ENCODE measurements at places on chromosomes 5 and 9.
A peak's percentile ranks its signal among the peaks of the same experiment; 100 is the strongest.

DNA sequence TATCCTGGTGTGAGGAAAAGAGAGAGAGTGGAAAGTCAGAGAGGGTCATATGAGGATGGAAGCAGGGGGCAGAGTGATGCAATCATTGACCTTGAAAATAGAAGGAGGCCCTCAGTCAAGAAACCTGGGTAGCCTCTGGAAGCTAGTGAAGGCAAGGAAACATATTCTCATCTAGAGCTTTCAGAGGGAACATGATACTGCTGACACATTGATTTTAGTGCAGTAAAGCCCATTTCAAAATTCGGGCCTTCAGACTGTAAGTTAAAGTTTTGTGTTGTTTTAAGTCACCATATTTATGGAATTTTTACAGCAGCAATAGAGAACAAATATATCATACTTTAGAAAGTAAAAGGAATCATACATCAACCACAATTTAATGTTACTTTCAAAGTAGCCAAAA, 87.0 kb downstream of the ADAMTS19 start:
- no peak for DNase-seq

GRCh38 chr5:122332599-122333555, 20.8 kb downstream of the SNCAIP start:
- DNase-seq, result peak; percentile 69

GRCh38 chr5:54383225-54383901, 72.1 kb upstream of the HSPB3 start:
- DNase-seq, result peak; percentile 52

- DNase-seq, result no peak
These were observed 27.3 kb downstream of the ELL2 start for GRCh38 chr5:95934207-95934804.

DNA sequence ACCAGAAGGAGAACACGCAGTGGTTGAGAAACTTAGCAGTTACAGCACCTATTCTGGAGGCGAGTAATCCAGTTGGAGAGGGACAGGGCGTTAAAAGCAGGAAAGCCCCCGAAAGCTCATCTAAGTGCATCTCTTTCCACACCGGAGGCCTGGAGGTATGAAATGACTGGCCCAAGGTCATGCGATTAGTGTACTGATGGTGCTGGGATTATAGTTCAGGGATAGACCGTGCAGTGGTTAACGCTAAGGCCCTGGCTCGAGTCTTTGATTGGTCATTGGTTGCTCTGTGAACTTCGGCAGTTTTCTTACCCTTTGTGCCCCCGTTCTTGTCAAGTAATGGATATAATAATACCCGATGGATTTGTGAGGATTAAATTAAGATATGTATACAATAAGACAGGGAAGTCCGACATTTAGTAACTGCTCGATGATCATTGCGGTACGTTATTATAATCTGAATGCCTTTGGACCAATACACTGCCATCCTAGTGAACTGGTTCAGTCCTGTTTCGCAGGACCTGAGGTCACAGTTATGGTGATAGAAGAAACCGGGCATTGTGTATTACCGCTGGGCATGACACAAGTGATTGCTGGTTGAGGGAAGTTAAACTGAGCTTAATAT, 960 bp downstream of the CANX start:
- DNase-seq, result peak; percentile 41

DNA sequence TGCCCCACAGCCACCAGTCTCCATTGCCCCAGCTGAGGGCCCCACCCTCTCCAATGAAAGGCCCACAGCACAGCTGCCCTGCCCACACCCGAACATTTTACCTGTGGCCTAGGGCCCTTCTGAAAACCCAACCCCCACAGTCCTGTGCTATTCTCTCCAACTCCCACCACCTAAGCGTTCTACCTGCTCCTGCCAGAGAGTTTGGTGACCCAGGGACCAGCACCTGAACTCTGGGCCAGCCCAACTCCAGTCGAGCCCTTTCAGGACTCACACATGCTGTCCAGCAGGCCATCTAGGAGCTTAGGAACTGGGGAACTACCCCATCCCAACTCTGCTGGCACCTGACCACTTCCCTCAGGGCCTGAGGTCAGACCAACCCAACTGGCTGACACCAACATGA, 562.3 kb downstream of the DNAH5 start:
- DNase-seq, result no peak

GRCh38 chr9:30796764-30797163, 1587.7 kb upstream of the ACO1 start:
- DNase-seq, result peak; percentile 8

DNA sequence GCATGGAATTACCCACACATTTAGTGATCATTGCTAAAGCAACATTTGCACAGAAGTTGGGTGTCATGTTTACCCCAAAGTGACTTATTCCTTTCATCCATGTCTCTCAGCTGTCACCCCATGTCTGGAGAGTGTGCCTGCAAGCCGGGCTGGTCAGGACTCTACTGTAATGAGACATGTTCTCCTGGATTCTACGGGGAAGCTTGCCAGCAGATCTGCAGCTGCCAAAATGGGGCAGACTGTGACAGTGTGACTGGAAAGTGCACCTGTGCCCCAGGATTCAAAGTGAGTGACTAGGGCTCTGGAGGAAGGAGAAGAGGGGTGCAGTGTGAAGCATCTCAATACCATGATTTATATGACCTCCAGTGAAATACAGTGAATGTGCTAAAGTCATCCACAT, 99.9 kb upstream of the PRRC1 start:
- DNase-seq, result no peak

DNA sequence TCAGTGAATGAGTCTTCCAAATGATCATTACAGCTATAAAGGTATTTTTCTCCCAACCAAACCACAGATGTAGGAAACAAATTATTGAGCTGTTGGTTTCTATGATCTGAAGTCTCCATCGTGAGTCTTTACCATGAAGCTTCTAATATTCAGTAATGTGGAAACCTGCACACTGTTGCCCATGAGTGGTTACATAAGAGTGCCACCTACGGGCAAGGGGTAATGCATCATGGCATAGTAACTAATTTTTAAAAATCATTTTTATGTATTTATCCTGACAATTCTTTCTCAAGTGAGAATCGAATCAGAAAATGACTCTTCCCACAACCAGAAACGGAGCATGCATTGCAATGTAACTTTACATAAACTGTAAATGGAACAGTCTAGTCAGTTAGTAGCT, 282.5 kb upstream of the SMARCA2 start:
- DNase-seq, result no peak

GRCh38 chr5:4866817-4867216, 273.3 kb upstream of the ADAMTS16 start:
- no peak for DNase-seq

DNA sequence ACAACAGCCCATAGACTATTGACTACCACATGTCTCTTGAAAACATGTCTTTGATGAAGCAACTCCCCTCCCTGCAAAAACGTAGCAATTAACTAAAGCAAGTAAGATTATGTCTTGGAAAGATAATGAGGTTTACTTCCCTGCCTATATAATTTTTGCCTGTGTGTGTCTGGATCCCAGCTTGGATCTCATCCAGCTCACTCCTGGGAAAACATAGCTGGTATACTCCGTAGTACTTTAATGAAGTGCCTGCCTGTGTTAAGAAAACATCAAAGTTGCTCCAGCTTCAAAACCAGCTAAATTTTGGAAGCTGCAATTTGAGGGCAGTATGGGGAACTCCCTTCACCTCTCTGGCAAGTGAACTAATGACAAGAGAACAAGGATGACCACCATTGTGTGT, 182.6 kb upstream of the C9orf72 start:
- DNase-seq, result no peak

DNA sequence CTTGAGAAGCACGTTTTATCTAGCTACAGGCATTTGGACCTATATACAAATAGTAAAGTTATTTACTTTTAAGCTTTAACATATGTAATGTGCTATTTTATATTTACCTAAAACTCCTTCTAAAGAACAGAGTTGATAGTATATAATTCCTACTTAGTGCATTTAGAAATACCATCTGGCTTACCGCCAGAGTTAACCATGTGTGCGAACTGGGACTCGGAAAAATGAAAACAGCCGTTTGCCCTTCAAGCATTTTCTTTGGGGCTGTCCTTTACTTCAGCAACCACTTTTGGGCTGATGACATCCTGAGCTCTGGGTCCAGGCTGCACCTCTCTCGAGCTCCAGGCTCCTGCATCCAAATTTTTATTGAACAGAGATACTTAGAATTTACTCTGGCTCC, 21.9 kb upstream of the DHFR start:
- DNase-seq, result no peak

- DNase-seq, result peak; percentile 18
These were observed 86.1 kb downstream of the ADAMTS6 start for GRCh38 chr5:65395526-65396155.

DNA sequence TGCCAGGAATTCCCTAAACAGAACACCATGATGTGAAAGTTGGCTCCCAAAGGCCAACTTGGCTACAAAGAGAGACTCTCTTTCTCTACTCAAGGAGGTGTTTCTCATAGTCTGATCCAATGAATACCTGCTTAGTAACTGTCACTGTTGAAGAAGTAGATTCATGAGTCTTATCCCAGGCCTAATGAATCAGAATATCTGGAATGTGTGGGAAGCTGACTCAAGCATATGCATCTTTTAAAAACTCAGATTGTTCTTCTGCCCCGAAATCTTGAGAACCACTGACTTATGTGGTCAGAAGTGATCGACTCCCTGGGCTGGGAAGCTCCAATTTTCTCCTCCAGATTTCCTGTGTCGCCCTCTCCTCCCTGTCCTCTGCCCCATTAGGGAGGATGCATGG, 345.6 kb downstream of the PLK2 start:
- peak; percentile 82 for DNase-seq

DNA sequence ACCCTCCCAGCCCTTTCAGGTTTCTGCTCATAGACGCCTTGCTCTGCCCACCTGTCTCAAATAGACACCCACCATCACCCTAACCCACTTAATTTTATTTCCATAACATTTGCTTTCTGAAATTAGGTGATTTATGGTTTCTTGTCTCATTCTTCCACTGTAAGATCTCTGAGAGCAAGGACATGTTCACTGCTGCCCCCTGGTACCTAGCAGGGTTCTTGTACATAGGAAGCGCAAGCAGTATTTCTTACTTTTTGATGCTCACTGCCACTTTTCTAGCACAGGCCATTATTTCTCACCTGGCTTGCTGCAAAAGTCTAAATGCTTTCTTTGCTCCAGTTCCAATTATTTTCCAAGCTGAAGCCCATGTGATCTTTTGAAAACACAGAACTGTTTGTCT, 16.8 kb downstream of the C9orf57 start:
- DNase-seq, result no peak

DNA sequence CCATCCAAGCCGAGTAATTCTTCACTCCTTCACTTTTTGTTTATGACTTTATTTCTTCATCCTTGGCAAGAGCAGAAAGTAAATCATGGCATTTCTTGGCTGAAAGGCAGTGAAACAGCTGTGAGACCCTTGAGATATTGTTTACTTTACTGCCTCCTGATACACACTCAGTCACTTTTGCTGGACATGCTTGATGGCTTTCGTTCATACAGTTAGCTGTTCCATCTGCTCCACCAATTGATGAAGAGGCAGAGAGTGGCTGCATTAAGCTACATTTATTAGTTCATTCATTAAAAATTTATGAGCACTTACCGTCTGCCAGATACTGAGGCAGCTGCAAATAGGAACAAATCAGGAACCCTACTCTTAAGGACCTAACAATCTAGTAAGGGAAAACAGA, 184.4 kb upstream of the OR13F1 start:
- no peak for DNase-seq

GRCh38 chr9:115593587-115594091, 475.7 kb upstream of the TNC start:
- peak; percentile 58 for DNase-seq

GRCh38 chr5:115723220-115723619, 93.2 kb downstream of the CDO1 start:
- DNase-seq, result no peak

DNA sequence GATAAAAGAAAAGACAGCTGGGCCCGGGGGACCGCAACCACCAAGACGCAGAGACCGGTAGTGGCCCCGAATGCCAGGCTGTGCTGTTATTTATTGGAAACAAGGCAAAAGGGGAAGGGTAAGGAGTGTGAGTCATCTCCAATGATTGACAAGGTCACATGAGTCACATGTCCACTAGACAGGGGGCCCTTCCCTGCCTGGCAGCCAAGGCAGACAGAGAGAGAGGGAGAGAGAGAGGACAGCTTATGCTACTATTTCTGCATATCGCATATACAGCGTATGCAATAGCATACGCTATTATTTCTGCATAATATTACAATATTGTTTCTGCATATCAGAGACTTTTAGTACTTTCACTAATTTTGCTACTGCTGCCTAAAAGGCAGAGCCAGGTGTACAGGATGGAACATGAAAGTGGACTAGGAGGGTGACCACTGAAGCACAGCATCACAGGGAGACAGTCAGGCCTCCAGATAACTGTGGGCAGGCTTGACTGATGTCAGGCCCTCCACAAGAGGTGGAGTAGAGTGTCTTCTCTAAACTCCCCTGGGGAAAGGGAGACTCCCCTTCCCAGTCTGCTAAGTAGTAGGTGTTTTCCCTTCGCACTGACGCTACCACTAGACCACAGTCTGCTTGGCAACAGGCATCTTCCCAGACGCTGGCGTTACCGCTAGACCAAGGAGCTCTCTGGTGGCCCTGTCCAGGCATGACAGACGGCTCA, 50.3 kb downstream of the RFX3 start:
- no peak for DNase-seq

DNA sequence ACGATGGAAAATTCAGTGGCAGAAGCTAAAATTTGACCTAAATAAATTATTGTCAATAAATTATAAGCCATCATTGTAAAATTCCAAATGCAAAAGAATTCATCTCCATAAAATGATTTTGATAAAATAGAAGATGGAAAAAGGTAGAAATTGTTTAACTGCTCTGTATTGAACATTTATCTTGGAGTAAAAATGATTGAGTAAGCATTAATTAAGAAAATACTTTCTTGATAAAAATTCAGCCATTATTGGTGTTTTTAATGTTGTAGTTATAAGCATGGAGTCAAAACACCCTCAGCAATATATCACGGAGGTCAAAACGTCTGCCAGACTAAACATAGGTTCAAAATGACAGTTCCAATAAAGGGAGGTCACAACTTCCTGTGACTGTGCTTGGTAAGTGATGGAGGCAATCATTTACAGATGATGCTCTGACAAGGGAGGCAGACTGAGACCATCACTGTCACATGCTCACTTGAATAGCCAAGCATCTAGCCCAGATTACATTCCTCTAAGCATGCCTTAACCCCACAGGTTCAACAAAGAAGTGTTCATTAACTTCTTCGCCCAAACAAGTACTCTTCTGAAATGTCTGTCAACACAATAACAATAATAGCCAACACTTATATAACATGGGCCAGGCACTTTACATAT, 69.5 kb downstream of the SH3TC2 start:
- DNase-seq, result no peak

DNA sequence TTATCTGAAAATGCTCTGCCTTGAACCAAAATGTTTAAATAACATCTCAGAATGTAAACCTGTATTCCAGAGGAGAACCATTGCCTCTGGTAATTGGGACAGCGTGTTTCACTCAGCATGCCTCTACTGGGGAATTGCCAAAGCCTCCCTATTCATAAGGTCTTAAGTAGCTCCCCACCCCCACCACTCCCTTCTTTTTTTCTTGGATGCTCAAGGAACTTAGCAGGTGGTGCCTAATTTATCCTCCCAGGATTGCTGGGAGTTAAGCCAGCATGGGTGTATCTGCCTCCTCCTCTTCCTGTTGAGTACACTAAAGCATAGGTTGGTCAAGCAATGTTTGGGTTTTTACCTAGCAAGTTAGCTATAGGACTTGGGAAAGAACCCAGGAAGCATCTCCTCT, 220.2 kb downstream of the DMAC1 start:
- DNase-seq, result no peak

- DNase-seq, result peak; percentile 78
These were observed 46.2 kb upstream of the DENND4C start for GRCh38 chr9:19184144-19184917.

GRCh38 chr9:2241461-2241835, 226.3 kb downstream of the SMARCA2 start:
- peak; percentile 92 for DNase-seq

- no peak for DNase-seq
These were observed 183.7 kb downstream of the ATP10B start for GRCh38 chr5:160668356-160668755.

Data from amniotic epithelial cell (primary cell).